Pericardium fibroblast (primary cell): ENCODE measurements at places on chromosomes 3 and 15. TPM values are rescaled to one million over a fixed set of nuclear protein-coding genes. Genes with fewer than 3 reads are reported as not detected.

Gene CCR1
- total RNA-seq: not detected in 2 replicates

Gene ZNF80
- total RNA-seq: not detected in 2 replicates

Gene VGLL3
- 89.7 and 103 TPM in 2 replicates for total RNA-seq

Gene ZNF445
- 4.1 and 4.5 TPM in 2 replicates for total RNA-seq

Gene TM4SF18
- under 0.01 and 7.1 TPM in 2 replicates for total RNA-seq

Gene GP5
- total RNA-seq: under 0.01 TPM in 1 of 2 replicates, not detected in the other

Gene KLHL40
- total RNA-seq: 0.17 TPM in 1 of 2 replicates, not detected in the other

Gene GOLGA6L7
- total RNA-seq: not detected in 2 replicates
